Neuronal stem cell (in vitro differentiated cells): ENCODE measurements at places on chromosomes 3 and 15.

GRCh38 chr15:28260722-28261121, 61.3 kb downstream of the HERC2 start:
- DNase-seq = no peak

DNA sequence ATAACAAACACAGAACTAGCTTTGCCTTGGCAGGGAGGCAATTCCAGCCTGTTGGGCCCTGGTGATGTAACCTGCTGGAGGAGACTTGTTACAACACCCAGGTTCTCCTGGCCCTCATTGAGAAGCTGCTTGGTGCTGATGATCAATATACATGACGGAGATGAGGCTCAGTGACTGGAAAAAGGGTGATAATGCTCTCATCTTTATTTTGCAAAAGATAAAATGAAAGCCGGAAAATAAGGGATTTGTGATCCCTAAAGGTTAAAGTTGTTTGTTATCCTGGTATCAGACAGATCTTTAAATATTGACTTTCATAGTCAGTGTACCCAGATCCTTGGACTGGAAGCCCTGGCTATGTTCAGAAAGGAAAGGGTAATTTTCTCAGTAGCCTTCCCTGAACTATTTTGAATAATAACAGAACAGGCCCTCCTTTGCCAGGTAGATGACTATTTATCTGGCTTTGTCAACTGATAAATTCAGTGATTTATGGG, 118.9 kb upstream of the MEIS2 start:
- no peak for DNase-seq

GRCh38 chr3:132538072-132538471, 59.0 kb upstream of the ACKR4 start:
- no peak for DNase-seq

- no peak for DNase-seq
Measured at GRCh38 chr3:122578069-122578740, 755 bp downstream of the PARP15 start.

DNA sequence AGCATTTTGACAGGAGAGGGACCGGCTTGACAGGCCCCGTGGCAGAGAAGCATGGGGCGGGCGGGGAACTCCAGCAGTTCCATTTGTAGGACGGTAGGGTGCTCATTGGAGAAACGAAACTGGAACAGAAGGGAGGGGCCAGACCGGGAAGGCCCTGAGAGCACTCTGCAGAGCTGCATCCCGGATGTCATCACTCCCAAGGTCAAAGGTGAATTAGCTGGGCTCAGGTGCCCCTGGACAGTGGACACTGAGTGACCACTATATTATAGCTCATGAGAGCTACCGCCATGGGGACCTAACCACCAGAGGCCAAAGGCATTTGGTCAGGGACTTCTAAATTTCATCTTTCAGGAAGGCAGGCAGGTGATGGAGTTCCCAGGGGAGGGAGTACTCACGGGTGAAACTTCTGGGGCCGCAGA, 7.3 kb downstream of the CSRNP1 start:
- DNase-seq = no peak

DNA sequence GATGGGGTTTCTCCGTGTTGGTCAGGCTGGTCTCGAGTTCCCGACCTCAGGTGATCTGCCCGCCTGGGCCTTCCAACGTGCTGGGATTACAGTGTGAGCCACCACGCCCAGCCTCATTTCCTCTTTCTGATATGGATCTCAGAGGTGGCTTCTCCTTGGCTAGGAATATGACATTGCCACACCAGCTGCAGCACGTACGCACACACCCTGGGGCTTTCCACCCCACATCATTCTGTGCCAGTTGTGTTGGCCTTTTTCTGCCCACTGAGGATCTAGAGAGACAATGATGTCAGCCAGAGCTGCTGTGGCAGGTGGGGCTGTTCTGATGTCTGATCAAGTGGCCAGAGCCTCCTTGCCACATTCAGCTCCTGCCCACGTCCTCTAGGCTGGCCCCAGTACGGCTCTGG, 29.0 kb downstream of the TMEM45A start:
- DNase-seq = no peak
